ENCODE measurements at places on chromosomes 7 and 10. TPM values are rescaled to one million over a fixed set of nuclear protein-coding genes. Genes with fewer than 3 reads are reported as not detected.
A peak's percentile ranks its signal among the peaks of the same experiment; 100 is the strongest.

DNA sequence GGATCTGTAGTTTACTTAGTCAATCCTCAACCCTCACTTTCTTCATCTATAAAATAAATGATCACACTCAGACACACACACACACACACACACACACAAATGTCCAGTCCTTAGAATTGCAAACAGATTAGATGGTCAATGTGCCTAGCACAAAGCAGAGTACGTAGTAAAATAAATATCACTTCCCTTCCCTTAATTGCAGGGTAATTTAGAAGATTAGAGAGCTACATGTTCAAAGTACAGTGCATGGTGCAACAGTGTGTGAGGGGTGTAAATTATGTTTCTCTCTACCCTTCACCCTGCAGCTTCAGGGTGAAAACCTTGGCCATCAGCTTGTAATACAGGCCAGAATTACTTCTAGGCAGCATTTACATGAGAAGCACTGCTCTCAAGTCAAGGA, 187.0 kb upstream of the GHITM start:
- no peak for DNase-seq

GRCh38 chr7:23315366-23315765, 16.2 kb downstream of the MALSU1 start:
- DNase-seq = no peak

DNA sequence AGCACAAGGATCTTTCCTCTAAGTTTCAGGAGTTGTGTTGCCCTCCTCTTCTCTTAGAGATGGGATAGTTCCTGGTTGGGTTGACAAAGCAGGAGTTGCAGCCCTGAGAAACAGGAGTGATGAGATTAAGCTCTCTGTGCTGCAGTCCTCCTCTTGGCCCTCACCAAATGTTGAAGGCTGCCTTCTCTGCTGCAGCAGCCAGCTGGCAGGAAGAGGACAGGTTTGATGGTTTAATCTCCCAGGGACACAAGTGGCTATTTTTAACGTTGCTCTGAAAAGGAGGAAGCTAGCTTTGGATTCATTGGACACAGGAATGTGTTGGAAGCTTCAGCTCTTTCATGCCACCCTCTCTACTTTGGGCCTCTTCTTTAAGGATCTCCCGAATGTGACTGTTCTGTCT, 9.4 kb downstream of the STRIP2 start:
- no peak for DNase-seq

- DNase-seq = no peak
Measured at GRCh38 chr7:151687523-151688235, 168.0 kb upstream of the RHEB start.

DNA sequence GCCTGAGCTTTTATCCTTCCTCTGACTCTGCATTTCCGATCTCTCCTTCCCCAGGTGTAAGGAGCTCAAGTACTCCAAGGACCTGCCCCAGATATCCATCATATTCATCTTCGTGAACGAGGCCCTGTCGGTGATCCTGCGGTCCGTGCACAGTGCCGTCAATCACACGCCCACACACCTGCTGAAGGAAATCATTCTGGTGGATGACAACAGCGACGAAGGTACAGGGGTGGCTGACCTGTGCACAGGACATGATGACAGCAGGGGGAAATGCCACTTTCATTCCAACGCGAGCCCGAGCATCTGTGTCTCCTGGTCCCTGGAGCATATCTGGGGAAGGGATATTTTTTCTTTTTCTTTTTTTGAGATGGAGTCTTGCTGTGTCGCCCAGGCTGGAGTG, 256.2 kb downstream of the GALNT17 start:
- no peak for DNase-seq

GRCh38 chr7:150368096-150368883, at the start of gene REPIN1:
TSS of gene REPIN1 (plus strand) at chr7:150368822. CDS start at chr7:150369712, 890 bp downstream.
- DNase-seq = peak; percentile 89

The FKBP9 gene
- total RNA-seq = 115 TPM

The RTKN2 gene
- 2.1 TPM for total RNA-seq

All from prostate gland (tissue), 2 donors.